Stimulated activated CD4-positive, alpha-beta T cell treated with anti-CD3 and anti-CD28 coated beads, TNF-alpha, amount 100 ng/mL, for 24 hours (primary cell): ENCODE measurements at places on chromosomes 3 and 15.

DNA sequence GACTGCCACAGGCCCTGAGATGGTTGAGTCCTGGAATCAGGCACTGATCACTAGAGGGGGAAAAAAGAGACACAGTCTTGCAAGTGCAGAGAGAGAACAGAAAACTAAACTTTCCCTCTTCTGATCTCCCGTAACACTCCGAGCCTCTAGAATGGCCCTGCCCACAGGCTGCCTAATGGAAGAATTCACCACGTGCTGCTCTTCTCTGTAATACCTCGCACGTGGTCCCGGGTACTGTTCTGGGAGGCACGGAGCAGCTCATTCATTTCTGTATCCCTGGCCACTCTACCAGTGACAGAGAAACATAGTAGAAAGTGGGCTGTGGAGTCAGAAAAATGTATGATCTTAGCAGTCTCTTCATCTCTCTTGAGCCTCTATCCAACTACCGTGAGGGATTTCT is 30.4 kb downstream of the VGLL4 start:
- no peak for DNase-seq

DNA sequence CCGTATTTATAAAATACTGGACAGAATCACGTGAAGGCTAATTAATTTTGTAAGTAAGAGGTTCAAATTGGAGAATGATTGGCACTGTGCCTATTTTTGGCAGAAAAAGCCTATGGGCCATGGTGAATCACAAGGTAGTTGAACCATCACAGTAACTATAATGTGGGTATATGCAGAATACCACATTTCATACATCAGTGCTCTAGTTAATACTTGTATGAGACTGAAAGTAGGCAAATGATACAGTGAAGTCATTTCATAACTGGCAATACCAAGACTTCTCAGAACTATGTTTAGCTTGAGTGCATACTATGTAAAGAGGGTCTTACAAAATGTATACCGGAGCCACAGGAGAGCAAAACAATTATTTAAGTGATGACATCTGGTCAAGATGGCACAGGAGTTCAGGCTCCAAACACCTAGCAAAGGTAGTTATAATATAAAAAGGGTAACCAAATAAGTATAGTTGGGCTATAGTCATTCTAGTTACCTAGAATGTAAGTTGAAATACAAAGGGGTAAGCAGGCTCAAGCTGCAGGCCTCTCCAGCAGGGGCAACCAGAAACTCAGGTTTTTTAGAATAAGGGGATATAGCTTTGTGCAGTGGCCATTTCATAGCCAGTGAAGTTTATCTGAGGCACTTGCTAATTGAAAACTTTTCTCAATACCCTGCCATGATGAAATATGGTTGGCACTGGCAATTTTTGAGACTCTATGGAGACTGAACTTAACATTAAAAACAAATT is 19.1 kb downstream of the GPR160 start:
- no peak for DNase-seq

GRCh38 chr3:100277255-100277800 is 16.5 kb downstream of the TBC1D23 start:
- DNase-seq, result no peak

DNA sequence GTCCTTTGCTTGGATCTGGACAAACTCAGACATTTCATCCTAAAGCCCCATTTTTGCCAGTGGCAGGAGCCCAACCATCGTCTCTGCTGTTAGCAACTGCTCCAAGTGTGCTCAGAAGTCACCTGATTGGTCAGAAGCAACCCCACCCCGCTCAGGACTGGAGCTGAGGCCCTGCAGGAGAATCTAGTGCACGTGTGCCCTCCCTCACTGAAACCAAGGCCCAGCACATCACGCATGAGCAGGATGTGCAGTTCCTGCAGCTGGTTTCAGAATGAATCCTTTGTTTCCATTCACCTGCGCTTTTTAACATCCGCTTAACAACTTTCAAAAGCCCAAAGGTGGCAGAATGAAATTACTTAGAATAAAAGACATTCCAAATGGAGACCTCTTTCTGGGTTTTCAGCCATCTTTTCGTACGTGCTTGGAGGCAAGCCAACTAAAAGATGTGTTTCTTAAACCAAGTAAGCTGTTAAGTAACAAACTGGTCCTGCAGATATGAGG is 81.2 kb downstream of the SRGAP3 start:
- DNase-seq, result peak; percentile 70

- no peak for DNase-seq
These were observed 76.2 kb downstream of the TGFBR2 start for GRCh38 chr3:30682434-30683155.

GRCh38 chr3:148648685-148649352 is 48.9 kb upstream of the AGTR1 start:
- DNase-seq, result no peak
